Glutamatergic neuron (in vitro differentiated cells): ENCODE measurements at places on chromosomes 12 and 14. TPM values are rescaled to one million over a fixed set of nuclear protein-coding genes. Genes with fewer than 3 reads are reported as not detected.

The RCOR1 gene
- total RNA-seq, result 14.3 TPM

DNA sequence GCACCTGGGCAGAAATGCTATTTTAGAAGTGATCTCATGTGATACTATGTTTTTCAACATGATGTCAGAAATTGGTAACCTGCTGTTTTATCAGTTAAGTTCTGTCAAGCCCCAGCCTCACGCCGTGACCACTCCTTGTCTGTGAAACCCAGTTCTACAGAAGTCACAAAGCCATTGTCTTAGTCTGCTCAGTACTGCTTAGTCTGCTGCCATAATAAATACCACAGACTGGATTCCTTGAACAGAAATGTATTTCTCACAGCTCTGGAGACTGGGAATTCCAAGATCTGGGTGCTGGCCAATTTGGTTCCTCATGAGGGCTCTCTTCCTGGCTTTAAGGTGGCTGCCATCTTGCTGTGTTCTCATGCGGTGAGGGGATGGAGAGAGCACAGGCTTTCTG, 176.9 kb downstream of the PRKCH start:
- DNase-seq, result no peak
- H3K27ac ChIP-seq, result no peak overlapping the region
- H3K27me3 ChIP-seq, result no peaks in the 10 kb centered on the region
- no peak overlapping the region for H3K4me3 ChIP-seq

DNA sequence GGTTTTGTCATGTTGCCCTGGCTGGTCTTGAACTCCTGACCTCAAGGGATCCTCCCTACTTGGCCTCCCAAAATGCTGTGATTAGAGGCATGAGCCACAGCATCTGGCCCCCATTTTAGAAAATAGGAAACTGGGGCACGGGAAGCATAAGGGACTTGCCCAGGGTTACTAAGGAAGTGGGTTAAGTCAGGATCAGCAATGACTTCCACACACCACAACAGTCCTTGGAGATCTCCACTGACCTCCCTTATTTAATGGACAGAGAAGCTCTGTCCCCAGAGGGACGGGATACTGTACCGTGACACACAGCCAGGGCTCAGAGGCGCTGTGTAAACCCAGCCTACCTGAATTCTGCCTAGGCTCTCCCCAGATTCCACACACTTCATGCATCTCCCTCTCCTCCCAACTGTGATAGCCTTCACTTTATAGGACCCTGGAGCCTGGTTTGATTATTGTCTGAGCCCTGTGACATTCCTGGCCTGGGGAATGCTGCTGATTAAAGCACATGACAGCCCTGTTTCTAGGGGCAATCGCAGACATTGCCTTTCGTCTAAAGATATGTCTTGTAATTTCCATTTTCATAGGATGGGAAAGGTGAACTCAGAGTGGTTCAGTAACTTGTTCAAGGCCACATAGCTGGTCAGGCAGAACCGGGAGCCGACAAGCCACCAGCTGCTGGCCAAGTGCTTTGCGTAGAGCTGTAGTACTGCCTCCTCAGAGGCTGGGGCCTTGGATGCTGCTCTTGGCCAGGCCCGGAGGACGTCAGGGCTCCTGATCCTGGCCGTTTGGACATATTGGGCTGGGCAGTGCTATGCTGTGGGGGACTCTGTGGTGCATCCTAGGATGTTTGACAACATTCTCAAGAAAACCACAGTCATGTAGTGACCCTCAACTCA, 20.8 kb downstream of the SERPINA1 start:
- no peaks in the 10 kb centered on the region for H3K36me3 ChIP-seq
- H3K27ac ChIP-seq, result no peak overlapping the region
- DNase-seq, result no peak
- H3K4me3 ChIP-seq, result no peak overlapping the region
- H3K4me1 ChIP-seq, result no peaks in the 10 kb centered on the region

GRCh38 chr12:64993461-64993860, 127.6 kb downstream of the WIF1 start:
- no peak overlapping the region for H3K27ac ChIP-seq
- no peaks in the 10 kb centered on the region for H3K36me3 ChIP-seq
- DNase-seq, result no peak
- no peak overlapping the region for H3K4me3 ChIP-seq

The FAM161B gene
- 2.8 TPM for total RNA-seq

DNA sequence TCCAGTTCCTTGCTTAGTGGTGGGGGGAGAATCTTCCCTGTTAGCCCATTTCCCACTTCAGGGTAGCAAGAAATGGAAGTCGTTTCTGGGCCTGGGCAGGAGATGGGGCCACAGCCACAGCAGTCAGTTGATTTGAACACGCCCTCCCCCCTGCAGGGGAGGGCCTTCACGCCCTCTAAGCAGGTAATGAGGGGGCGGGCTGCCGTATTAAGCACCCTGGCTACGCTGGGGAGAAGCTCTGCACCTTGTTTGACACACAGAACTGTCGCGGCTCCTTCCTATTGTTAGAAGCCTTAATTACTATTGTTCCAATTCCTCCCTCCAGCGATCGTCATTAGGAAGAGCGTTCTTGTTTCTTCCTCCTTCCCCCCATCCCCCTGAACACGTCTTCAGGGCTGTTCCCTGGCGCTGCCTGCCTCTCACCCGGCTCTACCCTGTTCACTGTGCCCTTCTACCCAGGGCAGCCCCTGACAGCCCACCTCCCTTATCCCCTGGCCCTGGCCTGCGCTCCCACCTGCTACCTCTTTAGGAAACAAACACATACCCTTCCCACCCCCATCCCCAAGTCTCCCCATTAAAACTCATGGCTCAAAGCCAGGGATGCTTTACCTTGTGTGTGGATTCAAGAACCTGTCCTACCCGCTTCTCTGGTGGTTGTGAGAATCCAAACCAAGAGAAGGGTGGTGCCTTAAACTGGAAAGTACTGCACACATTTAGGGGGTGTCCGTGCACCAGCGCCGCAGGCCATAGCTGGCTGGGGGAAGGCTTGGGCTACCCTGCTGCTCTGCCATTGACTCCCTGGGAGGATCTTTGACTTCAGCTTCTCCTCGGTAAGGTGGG, 137.6 kb downstream of the TSPAN9 start:
- peak overlapping the region; percentile 92 for H3K27ac ChIP-seq
- H3K27me3 ChIP-seq, result peaks cover 24% of the 10 kb centered on the region
- H3K4me1 ChIP-seq, result peaks cover 62% of the 10 kb centered on the region

The KRT71 gene
- not detected for total RNA-seq

GRCh38 chr14:105878554-105878953, 352.2 kb downstream of the TMEM121 start:
- DNase-seq, result no peak
- no peak overlapping the region for H3K4me3 ChIP-seq
- H3K36me3 ChIP-seq, result peaks cover 6% of the 10 kb centered on the region
- H3K27me3 ChIP-seq, result peaks cover 2% of the 10 kb centered on the region
- H3K4me1 ChIP-seq, result no peaks in the 10 kb centered on the region

GRCh38 chr14:26004342-26004741, 593.5 kb downstream of the NOVA1 start:
- DNase-seq, result no peak
- H3K36me3 ChIP-seq, result no peaks in the 10 kb centered on the region
- H3K4me1 ChIP-seq, result no peaks in the 10 kb centered on the region
- H3K27me3 ChIP-seq, result no peaks in the 10 kb centered on the region
- no peak overlapping the region for H3K4me3 ChIP-seq

The NOXRED1 gene
- 0.69 TPM for total RNA-seq
